ENCODE measurements at places on chromosomes 5 and 9.
A peak's percentile ranks its signal among the peaks of the same experiment; 100 is the strongest.

- no peak for DNase-seq
These were observed 1045.3 kb upstream of the ARRDC3 start for GRCh38 chr5:92428415-92428814.

GRCh38 chr9:2024888-2025782, 10.0 kb downstream of the SMARCA2 start:
- peak; percentile 32 for DNase-seq

DNA sequence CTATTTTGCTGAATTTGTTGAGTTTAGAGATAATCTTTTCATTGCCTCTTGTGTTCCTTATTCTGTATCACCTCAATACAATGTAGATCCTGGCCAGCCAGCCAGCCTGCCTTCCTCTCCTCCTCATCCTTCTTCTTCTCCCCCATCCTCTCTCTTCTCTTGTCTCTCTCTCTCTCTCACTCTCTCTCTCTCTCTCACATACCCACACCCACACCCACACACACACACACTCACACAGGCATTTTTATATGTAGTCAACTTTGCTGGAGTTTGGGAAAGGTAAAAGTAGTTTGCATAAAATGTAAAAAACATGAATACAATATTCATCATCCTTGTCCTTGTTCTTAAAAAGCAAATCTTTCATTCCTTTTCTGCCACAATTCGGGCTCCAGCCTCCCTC, 60.5 kb downstream of the ZFAND5 start:
- DNase-seq = no peak

GRCh38 chr5:127923804-127924570, 159.6 kb upstream of the SLC12A2 start:
- no peak for DNase-seq

DNA sequence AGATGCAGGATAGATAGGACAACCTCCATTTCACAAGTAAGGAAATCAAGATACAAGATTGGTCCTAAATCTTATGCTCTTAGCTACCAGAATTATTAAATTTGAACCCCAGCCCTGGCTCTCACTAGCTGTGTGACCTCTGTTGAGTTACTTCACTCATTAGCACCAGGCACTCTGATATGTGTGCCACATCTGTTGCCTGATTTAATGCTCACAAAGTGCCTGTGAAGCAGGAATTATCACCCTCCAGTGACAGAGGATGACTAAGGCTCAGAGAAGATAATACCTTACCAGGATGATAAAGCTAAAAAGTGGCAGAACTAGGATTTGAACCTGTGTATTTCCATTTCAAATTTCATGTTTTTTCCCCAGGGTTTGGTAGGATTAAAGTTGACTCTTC, 110.0 kb downstream of the PLPPR1 start:
- no peak for DNase-seq

- DNase-seq = no peak
These were observed 39.4 kb downstream of the KDM3B start for GRCh38 chr5:138391859-138392386.
